T-helper 17 cell (primary cell): ENCODE measurements at places on chromosomes 16 and 17. TPM values are rescaled to one million over a fixed set of nuclear protein-coding genes. Genes with fewer than 3 reads are reported as not detected.

DNA sequence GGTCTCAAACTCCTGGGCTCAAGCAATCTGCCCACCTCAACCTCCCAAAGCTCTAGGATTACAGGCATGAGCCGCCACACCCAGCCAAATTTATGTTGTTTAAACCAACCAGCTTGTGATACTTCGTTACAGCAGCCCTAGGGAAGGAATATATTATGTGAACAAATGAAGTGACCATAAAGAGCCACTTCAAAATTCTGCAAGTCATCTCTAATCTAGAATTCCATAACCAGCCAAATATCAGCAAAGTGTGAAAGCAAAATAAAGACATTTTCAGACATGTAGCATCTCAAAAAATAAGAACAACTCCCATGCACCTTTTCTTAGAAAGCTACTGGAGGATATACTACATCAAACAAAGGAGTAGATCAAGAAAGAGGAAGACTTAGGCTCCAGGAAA is 36.0 kb downstream of the AIPL1 start:
- no peak for DNase-seq

DNA sequence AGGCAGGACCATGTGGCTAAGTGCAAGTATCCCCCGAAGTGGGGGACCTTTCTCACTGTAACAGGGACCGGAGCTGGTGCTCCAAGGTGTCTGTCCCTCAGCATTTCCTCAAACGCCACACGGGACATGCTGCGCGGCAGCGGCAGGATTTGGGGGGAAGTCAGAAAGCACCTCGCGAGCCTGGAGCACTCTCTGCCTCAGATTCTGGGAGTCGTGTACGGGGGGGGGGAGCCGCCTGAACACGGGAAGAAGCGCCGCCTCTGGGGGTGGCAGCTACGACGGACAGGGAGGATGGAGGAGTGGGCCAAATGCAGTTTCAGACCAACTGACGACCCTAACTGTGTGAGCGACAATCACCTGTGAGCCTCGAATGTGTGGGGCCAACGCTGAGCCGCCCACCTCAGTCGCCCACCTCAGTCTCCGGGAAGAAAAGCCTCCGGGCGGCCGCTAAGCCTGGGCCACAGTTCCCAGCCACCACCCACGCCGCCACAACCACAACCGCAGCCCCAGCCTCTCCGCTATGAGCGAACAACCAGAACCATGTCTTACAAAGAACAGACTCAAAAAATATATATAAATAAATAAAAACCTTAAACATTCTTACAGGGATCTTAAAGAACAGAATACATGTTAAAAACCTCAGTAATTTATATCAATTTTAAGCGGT is 8.8 kb upstream of the TRAP1 start:
- DNase-seq = no peak

The MYADML2 gene
- total RNA-seq = not detected

The EIF3CL gene
- total RNA-seq = 30.3 TPM

DNA sequence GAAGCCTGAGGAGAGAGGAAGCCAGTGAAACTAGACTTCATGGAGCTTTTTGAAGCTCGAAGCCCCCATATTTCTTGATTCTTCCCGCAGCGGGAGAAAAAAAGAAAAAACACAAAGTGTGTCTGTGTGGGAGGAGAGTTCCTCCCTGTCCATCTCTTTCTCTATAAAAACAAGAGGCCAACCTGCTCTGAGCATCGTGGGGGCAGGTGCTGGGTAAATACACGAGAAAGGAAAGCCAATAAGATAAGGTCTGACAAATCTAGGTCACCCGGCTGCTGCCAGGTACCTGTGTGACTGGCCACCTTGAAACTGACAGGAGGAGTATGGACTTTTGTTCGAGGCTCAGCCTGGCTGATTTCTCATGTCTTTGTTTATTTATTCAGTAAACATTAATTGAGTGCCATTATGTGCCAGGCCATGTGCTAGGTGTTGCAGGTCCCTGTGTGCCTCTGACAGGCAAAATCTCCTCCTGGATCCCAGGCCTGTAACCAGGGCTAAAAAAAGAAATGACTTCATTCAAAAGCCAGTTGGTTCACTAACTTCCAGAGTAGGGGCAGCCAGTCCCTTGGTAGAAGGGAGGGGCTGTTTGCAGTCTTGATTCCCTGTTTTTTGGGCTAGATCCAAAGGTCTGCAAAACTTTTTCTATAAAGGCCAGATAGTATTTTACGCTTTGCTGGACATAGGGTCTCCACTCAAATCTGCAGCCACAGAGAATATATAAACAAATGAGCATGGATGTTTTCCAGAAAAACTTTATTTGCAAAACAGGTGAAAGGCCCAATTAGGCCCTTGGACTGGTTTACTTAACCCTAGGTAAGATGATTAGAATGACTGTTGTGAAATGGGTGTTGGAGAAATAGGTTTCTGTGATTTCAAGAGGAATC is 35.6 kb downstream of the YPEL2 start:
- DNase-seq = no peak

The HBA2 gene
- not detected for total RNA-seq

GRCh38 chr17:4899341-4900230 is at the start of gene C17orf107:
Gene C17orf107, plus strand, starts transcription at chr17:4899536. Its CDS starts 227 bp downstream, at chr17:4899763.
- peak; percentile 94 for DNase-seq

The TEKT3 gene
- total RNA-seq = not detected

GRCh38 chr17:43595466-43595865 is 49.3 kb upstream of the ETV4 start:
- no peak for DNase-seq

The TAF1C gene
- 61.8 TPM for total RNA-seq

The MYH13 gene
- not detected for total RNA-seq

The WFDC1 gene
- not detected for total RNA-seq

The SLC5A2 gene
- total RNA-seq = 1.3 TPM

- DNase-seq = peak; percentile 33
Measured at GRCh38 chr16:56262148-56262547, 70.9 kb downstream of the GNAO1 start.

The TEKT1 gene
- total RNA-seq = not detected

The LRRC37A gene
- 5.5 TPM for total RNA-seq

- no peak for DNase-seq
Measured at GRCh38 chr17:67015001-67015400, 29.4 kb upstream of the CACNG1 start.

DNA sequence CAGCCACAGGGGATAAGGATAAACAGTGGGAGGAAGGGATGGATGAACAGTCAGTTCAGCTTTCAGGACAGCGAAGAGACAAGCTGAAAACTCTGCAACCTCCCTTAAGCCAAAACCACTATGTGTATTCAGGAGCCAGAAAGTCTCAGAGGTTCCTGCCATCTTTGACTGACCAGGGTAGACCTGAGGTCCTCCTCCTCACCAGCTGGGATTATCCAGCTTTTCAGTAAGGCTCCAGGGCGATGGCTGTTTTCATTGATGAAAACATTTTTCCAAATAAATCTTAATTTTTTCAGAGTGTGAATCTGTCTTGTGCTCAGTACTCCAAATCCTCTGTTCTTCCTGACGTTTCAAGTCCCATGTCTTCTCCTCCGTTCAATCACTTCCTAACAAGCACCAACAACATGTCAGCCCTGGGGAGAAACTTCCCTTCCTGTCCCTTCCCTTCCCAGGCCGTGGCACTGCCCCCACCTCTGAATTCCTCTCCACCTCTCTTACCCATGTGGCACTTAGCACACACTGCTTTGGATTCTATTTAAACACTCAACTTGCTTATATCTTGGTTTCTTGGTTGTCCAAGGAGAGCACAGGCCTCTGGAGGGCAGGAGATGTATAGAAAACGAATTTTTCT is 5.2 kb downstream of the HSDL1 start:
- DNase-seq = no peak

The ATPAF2 gene
- total RNA-seq = 26.7 TPM

The PPP1R27 gene
- total RNA-seq = not detected

DNA sequence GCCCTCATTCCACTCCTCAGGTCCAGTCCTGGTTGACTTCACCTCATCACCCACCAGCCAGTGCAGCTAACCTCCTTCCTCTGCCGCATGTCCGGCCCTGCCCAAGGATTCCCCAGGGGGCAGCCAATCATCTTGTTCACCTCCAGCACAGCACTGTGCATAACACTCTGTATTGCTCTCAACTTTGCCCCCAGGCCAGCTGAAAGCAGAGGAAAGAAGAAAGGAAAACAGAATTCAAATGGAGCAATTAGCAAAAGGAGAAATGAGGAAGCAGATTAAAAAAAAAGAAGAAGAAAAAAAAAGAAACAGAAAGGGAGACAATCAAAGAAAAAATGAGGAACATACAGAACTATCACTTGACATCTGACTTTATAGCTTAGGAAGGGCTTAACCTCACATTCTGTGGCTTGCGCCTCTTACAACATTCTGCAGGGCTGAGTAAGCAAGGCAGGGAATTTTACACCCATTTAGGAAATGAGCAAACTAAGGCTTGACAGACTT is 26.1 kb downstream of the GAS7 start:
- no peak for DNase-seq

GRCh38 chr17:46813920-46814319 is 4.6 kb downstream of the WNT3 start:
- DNase-seq = no peak

The HOXB7 gene
- not detected for total RNA-seq

The CCDC200 gene
- total RNA-seq = 0.60 TPM

The CEP20 gene
- total RNA-seq = 20.4 TPM

The ZFP90 gene
- 20.7 TPM for total RNA-seq

- no peak for DNase-seq
Measured at GRCh38 chr17:73910206-73910605, 266.0 kb upstream of the SDK2 start.

DNA sequence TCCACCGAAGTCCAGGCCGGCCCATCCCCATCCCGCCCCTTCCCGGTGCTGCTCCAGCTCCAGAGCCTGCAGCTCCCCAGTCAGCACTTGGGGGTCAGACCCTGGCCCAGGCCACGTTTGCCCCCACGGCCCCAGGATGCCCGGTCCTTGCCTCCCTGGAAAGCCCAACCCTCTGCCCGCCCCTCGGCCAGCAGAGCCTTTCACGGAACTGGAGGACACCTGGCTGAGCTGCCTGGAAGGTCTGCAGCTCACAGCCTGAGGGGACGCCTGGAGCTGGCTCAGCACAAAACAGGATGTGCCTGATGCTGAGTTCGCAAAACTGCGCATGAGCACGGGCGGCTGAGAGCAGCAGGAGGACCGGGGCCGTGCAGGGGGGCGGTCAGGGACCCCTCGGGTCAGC is 29.7 kb upstream of the SSTR5 start:
- DNase-seq = no peak

DNA sequence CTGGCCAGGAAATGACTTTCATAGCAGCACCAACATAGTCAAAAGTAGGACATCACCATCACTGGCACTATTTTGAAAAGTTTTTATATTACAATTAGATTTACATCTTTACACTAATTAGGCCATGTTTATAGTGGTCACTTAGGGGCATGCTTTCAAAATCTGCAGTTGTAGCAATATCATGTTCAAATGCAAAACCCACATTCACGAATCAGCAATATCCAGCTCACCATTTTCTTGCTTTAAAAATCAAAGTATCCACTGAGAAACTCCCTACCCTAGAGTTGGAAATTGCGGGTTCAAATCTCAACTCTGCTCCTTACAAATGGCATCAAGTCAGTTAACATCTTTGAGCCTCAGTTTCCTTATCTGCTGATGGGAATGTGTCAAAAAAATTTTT is 237.4 kb downstream of the ZFHX3 start:
- no peak for DNase-seq

GRCh38 chr17:8896641-8897635 is 29.5 kb upstream of the PIK3R6 start:
- no peak for DNase-seq

The ATP2C2 gene
- total RNA-seq = not detected

- DNase-seq = no peak
Measured at GRCh38 chr17:77352996-77353395, 212.2 kb downstream of the SEC14L1 start.

The KCTD13 gene
- total RNA-seq = 44.1 TPM

- no peak for DNase-seq
Measured at GRCh38 chr16:11203111-11203623, 52.8 kb downstream of the SOCS1 start.

DNA sequence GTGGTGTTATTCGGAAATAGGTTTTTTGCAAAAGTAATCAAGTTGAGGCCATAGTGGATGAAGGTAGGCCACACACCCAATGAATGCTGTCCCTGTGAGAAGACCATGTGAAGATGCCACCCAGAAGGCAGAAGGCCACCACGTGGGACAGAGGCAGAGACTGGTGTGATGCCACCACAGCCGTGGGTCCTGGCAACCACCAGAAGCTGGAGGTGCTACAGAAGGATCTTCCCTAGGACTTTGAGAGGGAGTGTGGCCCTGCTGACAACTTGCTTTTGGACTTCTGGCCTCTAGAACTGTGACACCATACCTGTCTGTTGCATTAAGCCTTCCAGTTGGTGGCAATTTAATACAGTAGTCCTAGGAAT is 49.3 kb downstream of the RMI2 start:
- no peak for DNase-seq

GRCh38 chr17:39629494-39629880 is 2.7 kb downstream of the PPP1R1B start:
- DNase-seq = no peak

The SLC5A11 gene
- total RNA-seq = 0.60 TPM

GRCh38 chr17:4017377-4017776 is 53.1 kb upstream of the ATP2A3 start:
- DNase-seq = no peak

DNA sequence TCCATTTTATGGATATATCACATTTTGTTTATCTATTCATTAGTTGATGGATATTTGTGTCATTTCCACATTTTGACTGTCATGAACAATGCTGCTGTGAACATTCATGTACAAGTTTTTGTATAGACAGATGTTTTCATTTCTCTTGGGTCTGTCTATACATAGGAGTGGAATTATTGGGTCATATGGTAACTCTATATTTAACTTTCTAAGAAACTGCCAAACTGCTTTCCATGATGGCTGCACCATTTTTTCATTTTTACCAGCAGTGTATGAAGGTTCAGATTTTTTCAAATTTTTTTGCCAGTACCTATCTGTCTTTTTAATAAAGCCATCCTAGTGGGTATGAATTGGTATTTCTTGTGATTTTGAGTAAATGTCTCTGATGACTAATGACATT is 15.5 kb downstream of the NFAT5 start:
- DNase-seq = no peak

GRCh38 chr17:32551186-32551955 is 64.6 kb downstream of the CDK5R1 start:
- no peak for DNase-seq

The MYH8 gene
- total RNA-seq = not detected

The VWA3A gene
- 0.16 TPM for total RNA-seq

- no peak for DNase-seq
Measured at GRCh38 chr17:47281216-47281615, 27.6 kb downstream of the ITGB3 start.

- DNase-seq = no peak
Measured at GRCh38 chr16:72620853-72621252, 427.1 kb downstream of the ZFHX3 start.

DNA sequence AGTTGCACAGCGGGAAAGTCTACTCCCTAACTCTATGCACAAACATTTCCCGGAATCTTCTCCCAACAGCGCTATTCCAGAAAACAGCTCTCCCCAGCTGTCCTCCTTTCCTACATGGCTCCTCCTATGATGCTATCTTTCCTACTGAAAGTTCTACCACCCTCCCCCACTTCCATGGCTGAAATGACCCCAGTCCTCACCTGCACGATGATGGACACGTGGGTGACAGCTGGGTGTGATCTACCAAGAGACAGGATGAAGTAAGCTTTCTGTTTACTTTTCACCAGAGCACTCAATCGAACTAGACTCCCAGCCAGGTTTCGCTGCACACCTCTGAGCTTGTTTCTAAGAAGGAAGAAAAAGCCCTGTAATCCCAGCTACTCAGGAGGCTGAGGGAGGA is 10.7 kb downstream of the CTC1 start:
- no peak for DNase-seq

- DNase-seq = no peak
Measured at GRCh38 chr16:74372953-74373846, 2.9 kb upstream of the NPIPB15 start.

The NUPR1 gene
- 0.13 TPM for total RNA-seq

- DNase-seq = no peak
Measured at GRCh38 chr16:66271074-66272060, 95.1 kb upstream of the CDH5 start.
